GM23248 (cell line): ENCODE measurements at places on chromosomes 2 and 18. TPM values are rescaled to one million over a fixed set of nuclear protein-coding genes. Genes with fewer than 3 reads are reported as not detected.

The CHRND gene
- not detected in 2 replicates for polyA plus RNA-seq

The DNER gene
- 0.16 and 0.39 TPM in 2 replicates for polyA plus RNA-seq

The EPG5 gene
- 22.0 and 22.6 TPM in 2 replicates for polyA plus RNA-seq

The SCN9A gene
- polyA plus RNA-seq, result 6.1 and 7.2 TPM in 2 replicates

The MTLN gene
- 116 and 125 TPM in 2 replicates for polyA plus RNA-seq

The EMX1 gene
- polyA plus RNA-seq, result not detected in 2 replicates

The MLPH gene
- polyA plus RNA-seq, result 10.8 and 14.9 TPM in 2 replicates

The EML6 gene
- polyA plus RNA-seq, result 0.49 and 0.76 TPM in 2 replicates

DNA sequence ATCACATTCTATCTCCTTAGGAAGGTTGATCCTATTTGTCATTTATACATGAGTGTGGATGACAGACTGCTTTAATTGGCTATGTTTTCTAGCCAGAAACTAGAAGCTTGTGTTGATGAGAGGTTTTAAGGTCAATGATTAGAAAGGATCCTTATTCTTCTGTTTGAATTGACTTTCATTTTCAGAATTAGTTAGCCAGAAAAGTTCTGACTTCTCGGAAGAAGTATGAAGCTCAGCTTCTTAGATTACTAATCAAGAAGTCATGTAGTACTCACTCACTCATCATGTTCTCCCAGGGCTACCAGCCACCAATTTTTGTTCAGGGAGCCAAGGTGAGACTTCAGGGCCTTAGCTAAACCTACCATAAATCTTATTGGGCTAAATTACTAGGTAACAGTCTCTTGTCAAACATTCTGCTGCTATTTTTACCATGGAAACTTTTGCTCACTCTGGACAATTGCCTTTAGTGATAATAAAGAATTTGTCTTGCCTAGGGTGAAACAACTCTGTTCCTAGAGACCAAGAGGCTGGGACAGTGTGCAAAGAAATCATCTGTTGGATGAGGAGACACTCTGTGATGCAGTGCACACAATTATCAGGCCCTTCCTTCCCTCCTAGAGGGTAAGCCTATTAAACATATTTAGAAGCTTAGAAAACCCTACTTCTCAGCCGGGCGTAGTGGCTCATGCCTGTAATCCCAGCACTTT is 111.6 kb upstream of the DNMT3A start:
- no peaks in the 10 kb centered on the region for H3K27me3 ChIP-seq
- peak; percentile 48 for DNase-seq
- no peaks in the 10 kb centered on the region for H3K36me3 ChIP-seq
- H3K4me1 ChIP-seq, result 0 out of 2 replicates have a peak, but pooled peaks cover 3% of the 10 kb centered on the region

- H3K4me1 ChIP-seq, result no peaks in the 10 kb centered on the region
- H3K36me3 ChIP-seq, result no peaks in the 10 kb centered on the region
- no peaks in the 10 kb centered on the region for H3K27me3 ChIP-seq
- DNase-seq, result no peak
These were observed 75.3 kb downstream of the TMEM18 start for GRCh38 chr2:601806-602455.

- no peaks in the 10 kb centered on the region for H3K36me3 ChIP-seq
- no peak overlapping the region for H3K4me3 ChIP-seq
- no peaks in the 10 kb centered on the region for H3K27me3 ChIP-seq
- H3K4me1 ChIP-seq, result peaks cover 15% of the 10 kb centered on the region
- H3K27ac ChIP-seq, result no peak overlapping the region
These were observed 6.6 kb downstream of the HTRA2 start for GRCh38 chr2:74536166-74536950.

- peak within 1 kb of the TSS; percentile 78 for H3K27ac ChIP-seq
- H3K4me3 ChIP-seq, result peak within 1 kb of the TSS; percentile 84
- no peaks in the 10 kb centered on the region for H3K27me3 ChIP-seq
- DNase-seq, result peak; percentile 82
These were observed 46.3 kb upstream of the CCDC150 start for GRCh38 chr2:196592911-196593881.

DNA sequence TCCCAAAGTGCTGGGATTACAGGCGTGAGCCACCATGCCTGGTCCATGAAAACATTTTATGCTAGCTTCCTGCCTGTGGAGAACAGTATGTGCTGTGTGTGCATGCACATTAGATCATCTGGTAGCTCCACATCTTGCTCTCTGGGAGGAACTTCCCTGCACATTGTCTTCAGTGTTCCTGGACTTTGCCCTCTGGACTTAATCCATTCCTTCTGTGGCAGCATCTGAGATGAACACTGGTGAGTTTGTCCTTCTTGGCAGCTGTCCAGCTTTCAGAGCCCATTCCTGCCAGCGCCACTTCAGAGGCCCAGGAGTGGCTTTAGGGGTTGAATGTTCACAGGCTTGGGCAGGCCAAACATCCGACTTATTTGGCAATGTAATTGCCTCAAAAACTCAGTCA is 65.2 kb downstream of the POU3F3 start:
- H3K4me3 ChIP-seq, result no peak overlapping the region
- DNase-seq, result peak; percentile 3
- H3K4me1 ChIP-seq, result no peaks in the 10 kb centered on the region

- H3K4me1 ChIP-seq, result peaks cover 15% of the 10 kb centered on the region
- H3K36me3 ChIP-seq, result no peaks in the 10 kb centered on the region
- DNase-seq, result peak; percentile 75
These were observed 138.9 kb downstream of the PXDN start for GRCh38 chr2:1605102-1606045.

- no peak overlapping the region for H3K27ac ChIP-seq
- no peaks in the 10 kb centered on the region for H3K4me1 ChIP-seq
- no peak overlapping the region for H3K4me3 ChIP-seq
These were observed 82.5 kb downstream of the TGFA start for GRCh38 chr2:70471129-70471528.

DNA sequence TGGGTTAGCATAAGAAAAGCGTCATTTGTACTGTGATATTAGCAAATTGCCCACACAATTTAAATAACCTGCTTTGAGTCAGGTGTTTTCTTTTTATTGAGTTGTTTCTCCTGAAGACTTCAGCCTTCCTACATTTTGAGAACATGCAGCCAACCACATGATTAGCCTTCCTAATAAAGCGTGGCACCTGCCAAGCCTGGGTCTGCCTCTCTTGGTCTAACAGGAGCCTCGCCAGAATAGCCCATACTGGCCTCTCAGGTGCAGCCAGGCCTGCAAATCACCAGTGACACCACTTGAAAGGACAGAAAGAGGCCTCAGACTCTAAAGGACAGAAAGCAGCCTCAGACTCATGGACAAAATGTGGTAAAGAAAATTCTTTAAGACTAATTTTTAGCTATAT is 653.8 kb downstream of the BCL11A start:
- no peaks in the 10 kb centered on the region for H3K27me3 ChIP-seq
- H3K27ac ChIP-seq, result no peak overlapping the region
- no peaks in the 10 kb centered on the region for H3K36me3 ChIP-seq
- H3K4me1 ChIP-seq, result no peaks in the 10 kb centered on the region
- H3K4me3 ChIP-seq, result no peak overlapping the region
- DNase-seq, result no peak

GRCh38 chr2:207332480-207333212 is 166.9 kb upstream of the KLF7 start:
- H3K4me1 ChIP-seq, result peaks cover 50% of the 10 kb centered on the region
- DNase-seq, result no peak
- peak overlapping the region; percentile 99; the same call in 1 of the 2 replicates for H3K27ac ChIP-seq
- no peak overlapping the region for H3K4me3 ChIP-seq
- no peaks in the 10 kb centered on the region for H3K36me3 ChIP-seq

- no peak overlapping the region for H3K4me3 ChIP-seq
- H3K4me1 ChIP-seq, result peaks cover 36% of the 10 kb centered on the region
- 0 out of 2 replicates have a peak, but pooled peaks cover 8% of the 10 kb centered on the region for H3K36me3 ChIP-seq
- DNase-seq, result no peak
- no peak overlapping the region for H3K27ac ChIP-seq
- H3K27me3 ChIP-seq, result no peaks in the 10 kb centered on the region
These were observed 71.7 kb downstream of the POLR1A start for GRCh38 chr2:86033751-86034692.
